ENCODE measurements at places on chromosomes 11 and 22. TPM values are rescaled to one million over a fixed set of nuclear protein-coding genes. Genes with fewer than 3 reads are reported as not detected.

YPEL4 gene
- 1.6 TPM for total RNA-seq

PHF5A gene
- 47.4 TPM for total RNA-seq

C11orf42 gene
- not detected for total RNA-seq

SLCO2B1 gene
- 42.6 TPM for total RNA-seq

HTR3A gene
- not detected for total RNA-seq

DNA sequence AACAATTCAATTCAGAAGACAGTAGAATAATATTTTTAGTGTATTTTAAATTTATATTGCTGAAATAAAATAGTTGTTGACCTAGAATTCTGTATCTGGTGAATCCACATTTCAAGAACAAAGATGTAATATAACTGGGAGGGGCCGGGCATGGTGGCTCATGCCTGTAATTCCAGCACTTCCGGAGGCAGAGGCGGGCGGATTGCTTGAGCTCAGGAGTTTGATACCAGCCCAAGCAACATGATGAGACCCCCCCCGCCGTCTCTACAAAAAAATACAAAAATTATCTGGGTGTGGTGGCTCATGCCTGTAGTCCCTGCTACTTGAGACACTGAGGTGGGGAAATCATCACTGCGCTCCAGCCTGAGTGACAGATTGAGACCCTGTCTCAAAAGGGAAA is 72.6 kb downstream of the CD82 start:
- DNase-seq: no peak

DNA sequence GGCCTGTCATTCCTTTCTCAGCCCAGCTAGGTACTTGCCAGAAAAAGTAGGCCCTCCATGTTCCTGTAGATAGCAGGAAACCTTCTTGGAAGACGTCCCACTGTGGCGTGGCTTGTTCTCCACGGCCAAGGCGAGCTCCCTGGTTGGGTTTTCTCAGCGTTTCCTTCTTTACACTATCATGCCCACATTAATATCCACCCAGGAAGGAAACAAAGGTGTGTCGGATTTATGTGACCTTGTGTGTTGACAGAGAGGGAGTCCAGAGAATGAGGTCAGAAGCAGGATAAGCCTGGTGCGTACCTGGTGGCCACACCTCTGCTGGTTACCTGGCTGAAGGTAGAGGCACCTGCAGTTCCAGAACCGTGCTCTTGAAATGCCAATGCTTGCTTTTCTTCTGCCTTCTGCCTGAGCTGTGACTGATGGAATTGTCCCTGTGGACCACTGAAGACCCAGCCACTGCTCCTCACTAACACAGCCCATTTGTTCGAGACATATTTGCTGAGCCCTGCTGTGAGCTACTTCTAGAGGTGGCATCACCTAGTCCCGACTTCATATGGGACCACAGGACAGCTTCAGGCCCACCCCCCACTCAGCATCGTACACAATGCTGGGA is 7.9 kb downstream of the ASPHD2 start:
- DNase-seq: no peak

DNA sequence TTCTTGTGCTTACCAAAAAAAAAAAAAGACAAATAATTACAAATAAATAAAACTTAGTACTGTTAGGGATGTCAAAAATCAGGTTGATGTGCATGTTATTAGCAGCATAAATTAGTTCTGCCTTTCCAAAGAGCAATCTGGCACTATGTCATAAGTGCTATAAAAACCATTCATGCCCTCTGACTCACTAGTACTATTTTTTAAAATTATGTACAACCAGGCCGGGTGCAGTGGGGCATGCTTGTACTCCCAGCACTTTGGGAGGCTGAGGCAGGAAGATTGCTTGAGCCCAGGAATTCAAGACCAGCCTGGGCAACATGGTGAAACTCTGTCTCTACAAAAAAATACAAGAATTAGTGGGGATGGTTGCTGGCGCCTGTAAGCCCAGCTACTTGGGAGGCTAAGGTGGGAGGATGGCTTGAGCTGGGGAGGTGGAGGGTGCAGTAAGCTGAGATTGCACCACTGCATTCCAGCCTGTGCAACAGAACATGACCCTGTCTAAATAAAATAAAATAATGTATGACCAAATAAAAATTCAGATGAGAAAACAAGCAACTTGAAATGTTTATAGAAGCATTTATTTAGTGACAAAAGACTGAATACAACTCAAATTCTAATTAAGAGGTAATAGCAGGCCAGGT is 25.3 kb downstream of the UEVLD start:
- no peak for DNase-seq

DNA sequence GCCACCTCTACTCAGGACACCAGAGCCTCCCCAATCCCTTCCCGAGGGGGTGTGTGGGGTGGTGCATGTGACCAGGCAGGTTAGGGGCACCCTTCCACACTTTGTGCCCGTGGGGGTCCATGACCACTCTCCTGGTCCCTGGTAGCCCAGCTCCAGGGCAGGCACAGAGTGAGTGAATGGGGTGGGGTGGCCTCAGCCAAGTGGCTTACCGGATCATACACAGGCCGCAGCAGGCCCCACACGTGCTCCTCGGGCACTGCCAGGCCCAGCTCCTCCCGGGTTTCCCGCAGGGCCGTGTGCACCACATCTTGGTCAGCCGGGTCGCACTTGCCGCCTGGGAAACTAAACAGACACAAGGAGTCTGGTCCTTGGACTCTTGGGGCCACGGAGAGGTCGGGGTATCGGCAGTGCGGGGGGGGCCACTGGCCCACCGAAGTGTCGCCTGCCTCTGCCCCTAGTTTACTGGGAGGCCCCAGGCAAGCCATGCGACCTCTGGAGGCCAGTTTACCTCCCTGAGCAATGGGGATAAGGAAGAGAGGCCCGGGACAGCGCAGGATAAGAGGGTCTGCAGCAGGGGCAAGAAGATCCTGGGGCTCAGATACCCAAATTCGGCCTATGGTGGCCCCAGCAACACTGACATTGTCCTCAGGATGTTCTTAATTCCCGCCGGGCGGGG is 889 bp downstream of the NUDT8 start:
- DNase-seq: no peak
